ENCODE measurements at places on chromosomes 3 and 15. TPM values are rescaled to one million over a fixed set of nuclear protein-coding genes. Genes with fewer than 3 reads are reported as not detected.

Gene TMOD2
- 17.8 TPM for total RNA-seq

Gene CCDC80
- total RNA-seq: 241 TPM

DNA sequence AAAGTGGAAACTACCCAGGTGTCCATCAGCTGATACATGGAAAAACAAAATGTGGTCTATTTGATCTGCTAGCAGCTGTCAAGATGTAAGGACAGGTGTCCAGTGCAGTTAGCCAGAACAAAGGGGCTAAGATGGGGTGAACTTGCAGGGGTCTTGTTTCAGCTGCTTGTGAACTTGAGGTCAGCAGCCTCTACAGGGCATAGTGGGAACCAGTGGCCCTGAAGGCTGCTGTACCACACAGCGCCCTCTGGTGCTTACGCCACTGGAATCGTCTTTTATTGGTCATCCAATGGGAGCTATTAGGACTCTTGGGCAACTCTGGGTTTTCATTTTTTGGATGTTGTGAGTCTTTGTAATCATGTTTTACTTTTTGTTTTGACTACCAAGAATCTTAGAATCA lies 62.2 kb upstream of the CTSH start:
- H3K36me3 ChIP-seq: no peaks in the 10 kb centered on the region
- peak; percentile 67 for DNase-seq
- H3K27ac ChIP-seq: no peak overlapping the region
- no peak overlapping the region for H3K4me3 ChIP-seq

GRCh38 chr15:77201665-77202064 lies 130.8 kb upstream of the TSPAN3 start:
- H3K27me3 ChIP-seq: no peaks in the 10 kb centered on the region
- H3K36me3 ChIP-seq: no peaks in the 10 kb centered on the region
- no peak overlapping the region for H3K4me3 ChIP-seq
- no peak overlapping the region for H3K27ac ChIP-seq

Gene CDHR4
- total RNA-seq: 1.1 TPM

- no peaks in the 10 kb centered on the region for H3K36me3 ChIP-seq
- H3K27me3 ChIP-seq: no peaks in the 10 kb centered on the region
- no peak overlapping the region for H3K27ac ChIP-seq
- DNase-seq: peak; percentile 85
- H3K4me3 ChIP-seq: no peak overlapping the region
- no peaks in the 10 kb centered on the region for H3K4me1 ChIP-seq
Observed at GRCh38 chr15:92077353-92078085, 224.0 kb downstream of the SLCO3A1 start.

Gene EFCC1
- total RNA-seq: 3.1 TPM

Gene GPR87
- not detected for total RNA-seq

- no peaks in the 10 kb centered on the region for H3K27me3 ChIP-seq
- DNase-seq: no peak
- H3K36me3 ChIP-seq: no peaks in the 10 kb centered on the region
- no peaks in the 10 kb centered on the region for H3K4me1 ChIP-seq
- H3K4me3 ChIP-seq: no peak overlapping the region
Observed at GRCh38 chr3:50385754-50386153, 26.4 kb upstream of the TMEM115 start.

DNA sequence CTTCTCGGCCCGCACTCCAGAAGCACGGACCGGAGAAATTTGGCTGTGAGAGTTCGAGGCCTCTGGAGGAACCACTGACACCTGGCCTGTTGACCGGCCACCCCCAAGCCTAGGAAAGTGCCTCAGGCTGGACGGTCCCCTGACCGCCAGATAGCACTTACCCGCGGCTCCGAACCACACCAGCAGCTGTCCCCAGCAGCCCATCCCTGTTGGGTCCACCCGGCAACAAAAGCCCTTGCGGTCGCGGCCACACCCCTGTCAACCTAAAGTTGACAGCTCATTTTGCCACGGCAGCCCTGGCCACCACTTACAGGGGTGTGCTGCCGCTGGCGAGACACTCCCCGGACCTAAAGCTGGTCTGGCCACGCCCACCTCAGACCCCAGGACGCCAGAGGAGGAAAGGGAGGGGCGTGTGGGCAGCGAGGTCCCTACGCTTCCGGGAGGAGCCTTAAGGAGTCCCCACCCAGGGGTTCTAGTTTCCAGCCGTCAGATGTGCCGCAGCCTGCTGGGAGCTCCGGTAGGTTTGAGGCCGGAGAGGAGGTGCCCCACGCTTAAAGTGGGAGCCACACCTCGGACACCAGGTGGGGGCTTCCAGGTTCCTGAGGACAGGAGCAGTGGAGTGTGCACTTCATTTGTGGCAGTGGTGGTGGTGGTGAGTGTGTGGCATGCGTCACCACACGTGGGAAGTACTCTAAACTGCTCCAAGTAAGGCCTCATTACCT lies at the start of gene LTK:
Gene LTK (minus strand): TSS at position 322 of the 722 bp plus-strand sequence. CDS start 118 bp downstream, at position 204.
- H3K36me3 ChIP-seq: peaks cover 2% of the 10 kb centered on the region
- H3K4me3 ChIP-seq: no peak within 1 kb of the TSS
- H3K27me3 ChIP-seq: no peaks in the 10 kb centered on the region
- no peak within 1 kb of the TSS for H3K27ac ChIP-seq
- H3K4me1 ChIP-seq: no peaks in the 10 kb centered on the region
- no peak for DNase-seq

GRCh38 chr3:128879991-128880390 lies 571 bp downstream of the ACAD9 start:
- peaks cover 2% of the 10 kb centered on the region for H3K4me1 ChIP-seq
- peak overlapping the region; percentile 64 for H3K4me3 ChIP-seq
- H3K36me3 ChIP-seq: no peaks in the 10 kb centered on the region
- no peak for DNase-seq

- no peak overlapping the region for H3K4me3 ChIP-seq
- no peaks in the 10 kb centered on the region for H3K4me1 ChIP-seq
- no peaks in the 10 kb centered on the region for H3K27me3 ChIP-seq
- no peak overlapping the region for H3K27ac ChIP-seq
- no peaks in the 10 kb centered on the region for H3K36me3 ChIP-seq
Observed at GRCh38 chr3:192281207-192281880, 446.0 kb downstream of the FGF12 start.

- no peak overlapping the region for H3K27ac ChIP-seq
- no peaks in the 10 kb centered on the region for H3K36me3 ChIP-seq
- H3K4me1 ChIP-seq: no peaks in the 10 kb centered on the region
- no peaks in the 10 kb centered on the region for H3K27me3 ChIP-seq
- no peak overlapping the region for H3K4me3 ChIP-seq
Observed at GRCh38 chr3:114841515-114841914, 305.6 kb downstream of the ZBTB20 start.

GRCh38 chr3:154973851-154974250 lies 106.3 kb upstream of the MME start:
- no peak for DNase-seq
- H3K4me1 ChIP-seq: no peaks in the 10 kb centered on the region
- no peaks in the 10 kb centered on the region for H3K27me3 ChIP-seq
- H3K36me3 ChIP-seq: no peaks in the 10 kb centered on the region
- H3K27ac ChIP-seq: no peak overlapping the region

- H3K36me3 ChIP-seq: no peaks in the 10 kb centered on the region
- H3K4me3 ChIP-seq: no peak overlapping the region
- H3K27ac ChIP-seq: peak overlapping the region; percentile 91
- no peaks in the 10 kb centered on the region for H3K27me3 ChIP-seq
- DNase-seq: peak; percentile 95
Observed at GRCh38 chr3:172129850-172130716, 90.7 kb downstream of the FNDC3B start.

Data from aorta (tissue), 5 donors.